ENCODE measurements at places on chromosomes 3 and 15. TPM values are rescaled to one million over a fixed set of nuclear protein-coding genes. Genes with fewer than 3 reads are reported as not detected.
A peak's percentile ranks its signal among the peaks of the same experiment; 100 is the strongest.

GRCh38 chr15:89728254-89728653, 22.8 kb downstream of the MESP1 start:
- DNase-seq: no peak

DNA sequence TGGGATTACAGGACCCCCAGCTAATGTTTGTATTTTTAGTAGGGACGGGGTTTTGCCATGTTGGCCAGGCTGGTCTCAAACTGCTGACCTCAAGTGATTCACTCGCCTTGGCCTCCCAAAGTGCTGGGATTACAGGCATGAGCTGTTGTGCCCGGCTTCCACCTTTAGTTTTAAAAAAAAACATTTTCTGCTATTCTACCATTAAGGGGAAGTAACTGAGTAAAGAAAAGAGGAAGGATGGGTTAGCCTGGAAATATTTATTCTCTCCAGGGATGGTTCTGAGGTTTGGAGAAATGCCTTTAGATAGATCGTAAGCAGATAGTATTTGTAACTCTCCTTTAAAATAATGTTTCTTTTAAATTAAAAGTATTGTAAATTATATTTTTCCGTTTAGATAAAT, 3.1 kb downstream of the AP4E1 start:
- no peak for DNase-seq

GRCh38 chr3:120094776-120095225, 554 bp upstream of the GSK3B start:
- DNase-seq: peak; percentile 100

GRCh38 chr3:27429909-27430308, 54.3 kb downstream of the SLC4A7 start:
- no peak for DNase-seq

DNA sequence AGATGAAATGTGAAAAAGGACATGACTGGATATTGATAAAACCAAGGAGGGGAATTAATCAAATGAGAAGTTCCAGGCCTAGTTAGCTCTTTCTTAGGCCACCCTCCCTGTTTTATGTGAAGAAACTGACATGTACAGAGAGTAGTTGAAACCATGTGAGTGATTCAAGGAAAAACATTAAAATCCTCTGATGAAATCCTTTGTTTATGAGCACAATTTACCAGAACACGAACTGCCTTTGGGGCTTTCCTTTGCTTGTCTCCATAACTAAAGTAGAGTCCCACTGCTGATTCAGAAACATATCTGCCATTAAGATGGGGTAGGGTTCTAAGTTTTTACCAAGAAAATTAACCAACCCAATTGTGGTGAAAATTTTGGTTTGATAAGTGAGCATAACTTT, 558.3 kb downstream of the NR2F2 start:
- no peak for DNase-seq

DNA sequence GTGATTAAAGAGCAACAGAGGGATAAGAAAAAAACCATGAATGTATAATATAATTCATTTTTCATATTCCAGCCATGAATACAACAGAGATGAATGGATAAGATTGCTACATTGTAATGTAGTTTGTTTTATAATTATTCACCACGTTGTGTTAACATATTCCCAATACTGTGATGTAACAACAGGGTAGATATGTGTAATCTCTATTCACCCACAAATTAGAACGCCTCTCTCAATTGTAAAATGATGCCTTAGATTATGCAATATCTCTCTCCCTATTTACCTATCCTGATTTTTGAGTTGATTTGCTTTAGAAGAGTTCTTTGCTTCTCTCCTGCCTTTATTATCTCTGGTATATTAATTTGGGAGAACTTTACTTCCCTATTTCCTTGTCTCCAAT, 193.6 kb downstream of the AGBL1 start:
- DNase-seq: no peak

GRCh38 chr15:68073576-68074288, 19.6 kb downstream of the PIAS1 start:
- DNase-seq: no peak

DNA sequence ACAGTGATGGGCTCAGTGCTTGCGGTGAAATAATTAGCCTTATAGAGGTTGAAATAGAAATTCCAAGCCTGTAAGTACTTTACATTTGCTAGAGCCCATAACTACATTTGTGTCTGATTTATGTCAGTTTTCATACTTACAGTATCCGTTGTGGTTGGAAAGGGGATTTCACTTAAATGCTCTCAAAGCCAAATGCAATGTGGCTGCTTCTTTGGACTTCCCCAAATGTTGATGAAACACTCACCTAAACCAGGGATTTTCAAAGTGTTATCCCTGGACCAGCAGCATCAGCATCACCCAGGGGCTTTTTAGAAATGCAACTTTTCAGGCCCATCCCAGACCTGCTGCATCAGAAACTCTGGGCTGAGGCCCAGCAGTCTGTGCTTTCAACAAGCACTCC, 378.7 kb downstream of the MCTP2 start:
- no peak for DNase-seq

DNA sequence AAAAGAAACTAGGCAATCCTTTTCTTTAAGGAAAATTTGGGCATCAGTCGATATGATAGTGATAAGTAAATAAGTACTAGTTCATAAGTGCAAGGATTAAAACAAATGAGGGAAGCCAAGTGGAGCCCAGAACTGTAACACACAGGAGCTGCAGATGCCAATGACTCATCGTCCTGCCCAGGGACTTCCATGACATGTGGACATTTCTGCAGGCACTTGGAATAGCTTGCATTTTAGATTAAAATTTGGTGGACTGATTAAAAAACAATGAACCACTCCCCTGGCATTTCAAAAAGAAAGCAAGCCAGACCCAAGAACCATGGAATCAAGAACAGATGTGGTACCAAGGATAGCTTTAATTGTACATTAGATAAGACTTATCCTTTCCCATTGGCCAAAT, 2.9 kb downstream of the SAMD7 start:
- DNase-seq: no peak

DNA sequence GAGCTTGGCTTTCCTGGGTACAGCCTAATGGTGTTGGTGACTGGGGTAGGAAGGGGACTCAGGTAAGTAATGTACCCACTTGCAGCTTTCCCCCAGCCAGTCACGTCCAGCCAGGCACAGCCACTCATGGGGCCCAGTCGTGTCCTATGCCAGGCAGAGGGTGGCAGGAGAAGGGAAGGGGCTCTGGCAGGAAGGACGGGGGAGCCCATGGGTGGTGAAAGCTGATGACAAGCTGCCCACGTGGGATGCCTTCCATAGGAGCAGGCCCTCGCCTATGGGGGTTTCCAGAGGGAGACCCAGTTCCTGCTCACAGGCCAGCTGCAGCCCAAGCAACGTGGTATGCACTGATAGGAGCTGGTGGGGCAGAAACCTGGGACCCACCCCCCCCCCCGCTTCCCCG, 10.7 kb downstream of the CHAC1 start:
- DNase-seq: no peak

DNA sequence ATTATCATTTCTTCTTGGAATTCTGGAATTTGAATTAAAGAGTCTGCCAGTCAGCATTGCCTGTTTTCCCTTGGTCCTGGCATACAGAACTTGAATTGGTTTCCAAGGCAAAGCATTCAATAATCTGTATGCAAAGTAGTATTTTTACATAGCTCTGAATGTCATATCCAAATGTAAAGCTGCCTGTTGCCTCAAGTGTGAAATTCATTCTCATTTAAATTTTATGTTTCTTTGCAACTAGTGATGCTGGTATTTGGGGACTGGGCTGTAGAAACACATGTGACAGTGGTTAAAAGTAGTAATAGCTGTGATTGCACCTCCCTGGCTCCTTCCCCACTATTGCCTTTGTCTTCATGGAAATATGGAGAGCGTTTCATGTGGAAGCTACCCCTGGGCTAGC, 743.9 kb upstream of the GOLIM4 start:
- DNase-seq: no peak

DNA sequence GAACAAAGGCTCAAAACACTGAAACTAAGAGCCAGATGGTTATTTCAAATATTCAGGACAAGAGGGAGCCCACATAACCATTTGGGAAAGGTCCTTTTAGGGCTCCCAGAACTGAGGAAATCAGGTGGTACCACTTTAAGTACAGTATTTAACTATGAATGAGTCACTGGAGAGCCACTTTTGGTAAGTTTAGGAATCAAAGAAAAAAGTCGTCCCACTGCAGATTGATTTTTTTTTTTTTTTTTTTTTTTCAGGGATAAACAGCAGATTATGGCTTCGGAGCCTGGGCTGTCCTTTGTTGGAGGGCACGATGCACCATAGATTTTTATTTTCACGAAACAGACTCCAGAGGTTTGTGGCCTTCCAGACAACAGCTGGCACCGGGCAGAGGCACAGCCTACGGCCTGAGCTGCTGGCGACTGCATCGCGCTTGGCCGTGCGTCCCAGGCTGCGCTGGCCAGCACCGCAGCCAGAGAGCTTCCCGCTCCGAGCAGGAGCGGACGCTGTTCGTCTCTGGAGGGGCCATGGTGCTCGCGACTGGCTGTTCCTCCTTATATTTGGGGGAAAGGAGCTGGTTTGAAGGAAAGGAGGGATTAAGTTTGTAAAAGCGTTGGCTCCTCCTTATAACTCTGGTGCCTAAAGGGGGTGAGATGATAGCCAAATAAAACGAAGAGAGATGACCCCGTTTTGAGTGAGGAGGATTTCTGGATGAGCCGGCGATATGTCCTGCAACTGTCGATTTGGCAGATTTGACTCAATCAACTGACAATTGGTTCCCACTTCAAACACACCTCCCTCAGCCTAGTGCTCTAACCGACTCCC, 152.9 kb upstream of the GOLIM4 start:
- DNase-seq: peak; percentile 24

DNA sequence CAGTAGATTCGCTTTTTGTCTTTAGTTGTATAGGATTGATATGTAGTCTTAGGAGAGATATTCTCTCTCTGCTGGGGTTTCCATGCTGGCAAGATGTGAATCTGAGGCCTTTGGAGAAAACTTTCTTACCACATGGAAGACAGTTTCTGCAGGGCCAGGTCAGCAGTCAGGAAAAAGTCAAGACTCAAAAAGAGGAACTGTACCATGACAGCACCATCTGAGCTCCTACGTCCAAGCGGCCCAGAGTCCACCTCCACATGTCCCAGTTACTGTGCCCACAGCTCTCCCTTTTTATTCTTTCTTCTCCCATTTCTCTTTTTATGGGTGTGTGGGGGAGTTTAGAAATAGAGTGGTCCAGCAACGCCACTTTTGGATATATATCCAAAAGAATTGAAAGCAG, 172.0 kb downstream of the MTHFS start:
- no peak for DNase-seq

DNA sequence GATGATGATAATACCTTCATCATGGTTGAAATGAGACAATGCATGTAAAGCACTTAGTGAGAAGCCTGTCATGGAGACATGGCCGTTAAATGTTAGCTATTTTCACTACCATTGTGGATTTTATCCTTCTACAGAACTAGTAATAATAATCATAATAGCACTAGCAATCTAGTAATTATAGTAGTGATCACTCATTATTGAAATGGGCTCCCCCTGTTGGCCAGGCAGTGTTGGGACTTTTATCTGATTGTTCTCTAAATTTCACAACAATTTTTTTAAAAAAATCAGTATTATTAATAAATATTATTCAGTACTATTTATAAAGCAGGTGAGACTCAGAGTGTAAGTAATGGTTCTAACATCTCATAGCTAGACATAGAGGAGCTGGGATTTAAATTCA, 396.3 kb downstream of the IL5RA start:
- DNase-seq: no peak

DNA sequence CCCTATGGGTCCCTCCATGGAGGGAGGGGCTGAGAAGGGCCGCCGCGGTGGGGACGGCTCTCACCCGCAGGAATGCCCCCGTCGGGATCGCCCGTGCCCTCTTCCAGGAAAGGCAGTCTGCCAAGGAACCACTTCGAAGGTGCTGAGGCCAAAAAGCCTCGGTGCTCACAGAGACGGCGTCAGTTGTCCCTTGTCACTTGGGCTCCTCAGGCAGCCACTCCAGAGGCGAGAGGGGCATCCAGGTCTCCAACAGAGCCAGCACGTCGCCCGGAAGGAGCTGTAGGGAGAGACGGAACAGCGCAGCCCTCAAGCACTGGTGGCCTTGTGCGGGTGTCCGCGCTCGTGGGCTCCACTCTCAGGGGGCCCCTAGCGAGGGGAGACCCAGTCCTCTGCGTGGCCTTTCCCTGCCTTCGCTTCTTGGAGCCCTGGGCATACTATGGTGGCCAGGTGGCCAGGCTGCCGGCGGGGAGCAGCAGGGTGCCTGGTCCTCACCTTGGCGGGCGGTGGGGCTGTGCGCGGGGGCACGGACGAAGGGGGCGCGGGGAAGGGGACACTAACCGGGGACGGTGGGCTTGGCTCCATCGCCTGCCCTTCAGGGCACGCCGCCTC, 994 bp downstream of the MESP1 start:
- DNase-seq: peak; percentile 77

GRCh38 chr15:55033574-55033973, 163.2 kb downstream of the RSL24D1 start:
- no peak for DNase-seq

KLF15 gene
- 30.9 TPM for total RNA-seq

KBTBD12 gene
- not detected for total RNA-seq

MESP1 gene
- total RNA-seq: 2.1 TPM

SCN11A gene
- total RNA-seq: 0.13 TPM

TM4SF1 gene
- 244 TPM for total RNA-seq

CCDC51 gene
- 15.4 TPM for total RNA-seq
